ENCODE measurements at places on chromosomes 7 and 10.

DNA sequence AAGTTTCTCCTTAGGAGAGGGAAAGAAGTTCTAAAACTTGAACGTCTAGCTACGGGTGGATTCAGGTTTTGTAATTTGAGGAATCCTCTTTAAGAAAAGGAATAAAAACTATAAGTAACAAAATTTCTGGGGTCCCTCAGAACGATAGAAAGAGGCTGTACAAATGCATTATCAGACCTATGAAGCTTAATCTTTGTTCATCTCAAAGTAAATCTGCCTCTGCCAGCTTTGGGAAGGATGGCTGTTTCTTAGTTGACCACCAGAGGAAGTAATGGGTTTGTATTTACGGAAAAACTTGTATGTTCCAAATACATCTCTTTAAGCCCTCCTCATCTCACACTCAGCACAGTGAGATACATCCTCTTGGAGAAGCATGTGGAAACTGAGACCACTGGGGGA lies 864 bp downstream of the PSTK start:
- DNase-seq: no peak

- DNase-seq: no peak
Observed at GRCh38 chr7:95906851-95907250, 134.5 kb downstream of the DYNC1I1 start.

DNA sequence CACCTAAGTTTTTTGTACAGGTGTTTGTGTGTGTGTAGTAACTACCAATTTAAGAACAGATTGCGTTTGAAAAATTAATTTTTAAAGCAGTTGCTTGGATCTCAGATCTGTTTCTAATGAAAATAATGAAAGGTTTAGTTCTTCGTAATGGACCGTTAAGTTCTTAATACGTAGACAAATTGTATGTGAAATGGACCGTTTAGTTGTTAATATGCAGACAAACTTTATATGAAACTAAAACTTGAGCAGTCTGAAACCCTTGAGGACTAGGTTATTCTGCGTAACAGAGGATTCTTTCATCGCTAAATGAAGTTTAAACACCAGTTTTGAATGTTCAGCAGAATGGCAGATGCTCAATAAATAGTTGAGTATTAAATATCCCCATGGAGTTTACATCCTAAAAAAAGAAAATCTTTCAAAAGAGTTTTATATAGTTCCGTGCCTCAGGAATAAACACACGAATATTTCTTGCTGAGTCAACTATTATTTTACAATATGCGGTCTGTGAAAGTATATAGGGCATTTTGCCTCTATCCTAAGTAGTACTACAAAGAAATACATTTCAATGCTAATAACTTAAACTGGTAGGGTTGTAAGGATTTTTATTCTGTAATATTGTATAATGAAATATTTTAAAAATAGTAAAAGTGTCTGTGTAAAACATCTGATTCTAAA lies 1.2 kb downstream of the DBF4 start:
- no peak for DNase-seq

DNA sequence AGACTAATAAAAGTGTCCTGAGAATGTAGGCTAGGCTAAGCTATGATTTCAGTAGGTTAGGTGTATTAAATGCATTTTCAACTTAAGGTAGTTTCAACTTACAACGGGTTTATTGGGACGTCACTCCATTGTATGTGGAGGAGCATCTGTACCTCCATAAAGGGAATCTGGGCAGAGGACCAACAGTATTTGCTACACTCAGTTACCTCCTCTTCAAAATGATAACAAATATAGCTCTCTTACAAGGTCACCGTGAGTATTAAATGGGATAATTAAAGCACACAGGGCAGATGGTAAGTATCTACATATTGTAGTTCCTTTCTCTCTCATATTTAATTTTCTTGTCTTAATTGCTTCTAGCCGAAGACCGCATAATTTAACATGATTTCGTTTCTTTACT lies 59.0 kb upstream of the FGL2 start:
- no peak for DNase-seq

GRCh38 chr10:59578741-59579140 lies 130.9 kb downstream of the SLC16A9 start:
- no peak for DNase-seq

DNA sequence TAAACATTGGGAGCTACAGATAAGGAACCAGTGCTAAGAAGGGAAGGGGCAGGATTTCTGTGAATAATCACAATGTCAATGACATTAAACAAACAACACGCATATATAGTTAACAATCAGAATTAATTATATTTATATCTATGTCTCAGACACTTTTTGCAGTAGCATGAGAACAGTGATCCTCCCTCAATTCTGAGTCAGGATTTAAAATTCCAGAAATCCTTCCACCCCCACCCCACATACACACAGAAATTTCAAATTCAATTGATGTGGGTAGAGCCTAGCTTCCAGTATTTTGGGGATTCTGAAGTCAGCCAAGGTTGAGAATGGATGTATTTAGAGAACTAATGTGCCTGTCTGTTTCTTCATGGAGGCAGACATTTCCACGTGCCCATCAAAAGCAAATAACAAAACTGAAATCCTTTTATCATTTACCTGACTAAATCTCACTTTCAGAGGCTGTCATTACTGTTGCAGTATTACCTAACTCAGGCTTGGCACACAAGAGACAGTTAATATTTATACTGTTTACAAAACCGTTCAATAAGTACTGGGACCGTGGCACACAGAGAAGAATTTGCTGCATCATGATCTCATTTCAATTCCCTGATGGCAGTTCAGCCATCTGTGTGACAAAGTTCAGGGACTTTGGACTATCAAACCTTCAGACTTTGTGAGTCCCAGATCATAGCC lies 116.6 kb upstream of the PALS2 start:
- no peak for DNase-seq

DNA sequence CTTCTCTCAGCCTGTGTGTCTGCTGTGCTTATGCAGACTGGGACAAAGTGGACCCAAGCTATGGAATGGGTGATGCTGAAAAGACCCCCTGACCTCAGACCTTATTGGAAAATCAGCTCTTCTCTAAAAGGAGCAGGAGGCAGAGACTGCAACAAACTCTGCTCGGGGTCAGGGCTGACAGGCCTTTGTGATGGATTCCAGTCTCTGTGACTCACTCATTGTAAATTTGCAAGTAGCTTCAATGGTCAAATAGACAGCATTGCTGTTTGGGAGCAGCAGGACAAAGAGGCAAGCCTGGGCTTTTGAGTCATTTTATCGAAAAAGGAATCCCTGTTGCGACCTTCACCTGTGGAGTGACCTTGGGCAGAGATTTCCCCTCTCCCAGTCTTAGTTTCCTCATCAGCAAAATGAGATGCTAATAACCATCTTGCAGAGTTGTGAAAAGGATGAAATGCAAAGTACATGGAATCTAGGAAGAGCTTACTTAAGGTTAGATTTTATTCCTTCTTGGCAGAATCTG lies 26.1 kb upstream of the GPR26 start:
- DNase-seq: no peak

DNA sequence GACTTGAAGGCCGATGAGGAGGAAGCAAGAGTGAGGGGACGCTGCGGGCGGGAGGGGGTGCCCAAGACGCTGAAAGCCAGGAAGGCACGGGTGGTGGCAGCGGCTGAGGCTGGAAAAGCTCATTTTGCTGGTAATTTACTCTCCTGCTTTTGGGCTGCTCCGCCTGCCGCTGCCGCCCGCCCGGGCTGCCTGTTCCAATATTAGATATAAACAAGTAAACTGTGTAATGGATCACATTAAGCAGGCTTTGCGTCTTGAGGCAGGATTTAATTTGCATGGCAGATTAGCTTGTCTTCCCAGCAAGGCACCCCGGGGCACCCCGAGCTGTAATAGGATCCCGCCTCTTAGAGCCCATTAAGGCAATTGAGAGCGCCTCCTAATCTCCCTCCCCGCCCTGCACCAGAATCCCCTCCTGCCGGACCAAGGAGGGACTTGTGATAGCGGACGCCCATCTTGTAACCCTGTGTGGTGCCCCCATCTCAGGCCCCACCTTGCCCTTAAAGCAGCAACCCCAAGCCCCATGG lies 46.1 kb upstream of the SLF2 start:
- DNase-seq: no peak

DNA sequence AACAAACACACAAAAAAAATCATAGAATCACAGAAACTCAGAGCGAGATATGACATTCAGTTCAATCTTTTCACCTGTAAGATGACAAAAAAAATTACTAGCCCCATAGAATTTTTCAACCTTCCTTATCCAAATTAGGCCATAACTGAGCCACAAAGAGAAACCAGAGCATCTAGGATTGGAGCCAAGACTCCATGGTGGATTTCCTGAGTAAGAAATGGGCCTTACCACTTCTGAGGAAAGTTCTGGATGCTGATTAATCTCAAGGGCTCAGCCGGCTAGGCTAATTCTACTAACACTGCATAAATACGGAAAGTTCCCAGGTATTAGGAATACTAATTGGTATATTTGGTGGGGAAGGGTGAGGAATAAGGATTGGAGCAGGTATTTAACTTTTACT lies 16.8 kb downstream of the LIPM start:
- DNase-seq: no peak

DNA sequence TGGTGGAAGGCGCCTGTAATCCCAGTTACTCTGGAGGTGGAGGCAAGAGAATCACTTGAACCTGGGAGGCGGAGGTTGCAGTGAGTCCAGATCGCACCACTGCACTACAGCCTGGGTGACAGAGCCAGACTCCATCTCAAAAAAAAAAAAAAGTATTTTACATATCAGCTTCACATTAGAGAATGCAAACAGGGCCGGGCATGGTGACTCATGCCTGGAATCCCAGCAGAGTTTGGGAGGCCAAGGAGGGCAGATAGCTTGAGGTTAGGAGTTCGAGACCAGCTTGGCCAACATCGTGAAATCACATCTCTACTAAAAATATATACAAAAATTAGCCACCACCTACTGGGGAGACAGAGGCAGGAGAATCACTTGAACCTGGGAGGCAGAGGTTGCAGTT lies 31.6 kb downstream of the USP54 start:
- DNase-seq: no peak

GRCh38 chr7:107579554-107579884 lies 527 bp upstream of the BCAP29 start:
- DNase-seq: no peak

DNA sequence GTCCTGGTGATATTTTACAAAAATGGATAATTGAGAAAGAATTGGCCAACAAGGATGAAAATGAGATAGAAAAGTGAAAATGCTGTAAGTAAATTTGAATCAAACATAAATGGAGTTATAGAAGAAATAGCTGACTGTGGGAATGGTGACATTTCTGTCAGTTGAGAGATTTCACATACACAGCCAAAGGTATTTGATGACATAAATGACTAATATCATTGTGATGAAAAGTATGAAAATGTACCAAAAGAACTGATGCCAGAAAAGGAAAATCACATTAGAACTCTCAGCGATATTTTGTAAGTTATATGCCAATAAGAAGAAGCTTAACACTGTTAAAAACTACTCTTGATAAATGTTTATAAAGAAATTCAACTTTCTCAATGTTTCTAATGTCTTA lies 54.9 kb downstream of the TFPI2 start:
- DNase-seq: no peak

DNA sequence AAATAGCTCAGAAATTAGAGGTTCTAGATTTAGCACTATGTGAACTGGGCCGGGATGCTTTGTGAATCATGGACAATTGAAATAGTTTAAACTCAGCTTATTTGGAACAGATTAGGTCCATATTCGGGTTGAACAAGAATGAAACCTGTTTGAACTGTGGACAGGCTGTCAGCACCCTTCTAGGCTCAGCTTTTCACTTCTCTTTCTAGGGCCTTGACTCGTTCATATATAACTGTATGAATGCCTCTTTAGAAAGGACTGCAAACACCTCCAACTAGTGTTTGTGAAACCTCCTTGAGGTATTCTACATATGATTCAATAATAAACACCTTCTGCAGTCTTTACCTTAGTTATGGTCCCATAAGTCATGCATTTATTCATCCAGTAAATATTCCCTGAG lies 115.6 kb downstream of the REEP3 start:
- no peak for DNase-seq

GRCh38 chr7:23709081-23709750 lies 803 bp upstream of the STK31 start:
- DNase-seq: no peak

- no peak for DNase-seq
Observed at GRCh38 chr10:77699080-77699645, 61.6 kb upstream of the KCNMA1 start.

GRCh38 chr7:38034062-38034908 lies 113.8 kb downstream of the EPDR1 start:
- no peak for DNase-seq

GRCh38 chr10:131363416-131363815 lies 51.9 kb upstream of the TCERG1L start:
- DNase-seq: no peak

DNA sequence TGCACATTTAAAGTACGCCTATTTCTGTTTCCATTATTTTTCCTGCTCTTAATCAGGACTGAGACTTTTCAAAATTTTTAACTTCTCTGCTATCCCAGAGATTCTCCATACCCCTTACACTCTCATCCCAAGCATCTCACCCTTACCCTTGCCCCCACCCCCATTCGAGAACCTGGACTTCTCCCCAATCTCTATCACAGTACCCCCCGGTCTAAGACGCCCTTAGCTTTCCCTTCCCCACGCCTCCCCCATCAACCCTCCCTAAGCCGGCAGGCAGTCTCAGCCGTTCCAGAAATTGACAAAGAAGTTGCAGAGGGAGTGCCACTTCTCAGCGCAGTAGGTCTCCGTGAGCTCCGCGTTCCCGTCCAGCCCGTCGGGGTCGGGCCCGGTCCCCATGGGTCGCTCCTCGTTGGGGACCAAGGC lies 1.4 kb downstream of the FGFBP3 start:
- no peak for DNase-seq

DNA sequence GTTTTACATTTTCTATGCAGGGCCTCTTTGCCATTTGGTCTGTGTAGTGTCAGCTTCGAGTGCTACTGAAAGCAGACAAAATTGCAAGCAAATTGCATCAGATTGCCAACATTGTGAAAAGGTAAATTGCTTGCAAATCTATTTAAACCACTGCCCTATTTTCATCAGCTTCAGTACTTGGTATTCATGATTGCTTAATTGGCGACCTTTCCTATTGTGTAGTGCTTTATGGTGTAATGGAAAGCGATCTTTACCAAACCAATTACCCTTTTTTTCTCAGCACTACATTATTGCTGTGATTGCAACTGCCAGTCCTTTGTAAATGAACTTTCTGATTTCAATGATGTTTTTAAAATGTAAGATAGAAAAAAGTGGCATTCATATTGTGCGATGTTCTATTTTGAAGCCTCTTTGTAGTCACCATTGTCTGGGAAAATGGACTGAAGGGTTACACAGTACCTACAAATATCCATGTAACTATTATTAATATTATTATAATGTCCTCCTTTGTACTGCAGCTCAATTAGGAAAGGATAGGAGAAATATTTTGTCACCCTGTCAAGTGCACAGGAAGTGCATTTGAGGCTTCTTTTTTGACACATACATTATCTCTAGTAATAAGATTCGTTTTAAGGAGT lies 177.7 kb upstream of the SP8 start:
- DNase-seq: no peak

DNA sequence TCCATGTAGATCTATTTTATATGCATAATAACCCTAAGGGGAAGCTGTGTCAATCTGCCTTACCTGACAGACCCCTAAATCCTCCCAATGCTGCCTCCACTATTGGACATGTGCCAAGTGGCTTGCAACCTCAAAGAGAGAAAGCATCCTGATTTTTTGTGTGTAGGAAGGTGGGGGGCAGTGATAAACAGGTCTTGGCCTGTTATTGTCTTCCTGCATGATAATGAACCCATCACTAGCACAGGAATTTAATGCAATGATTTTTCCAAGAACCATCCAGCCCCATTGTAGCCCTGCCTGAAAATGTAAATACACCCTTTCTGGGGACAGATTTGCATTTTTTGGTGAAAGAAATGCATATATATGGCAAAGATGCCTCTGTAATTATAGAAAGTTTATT lies 850.2 kb downstream of the LRMDA start:
- no peak for DNase-seq

GRCh38 chr10:94104316-94105000 lies 110.7 kb downstream of the PLCE1 start:
- no peak for DNase-seq

All from left hindlimb (tissue), 1 donor.